Breast epithelium (tissue), 4 donors: ENCODE measurements at places on chromosomes 1 and 21. TPM values are rescaled to one million over a fixed set of nuclear protein-coding genes. Genes with fewer than 3 reads are reported as not detected.

Gene PHLDA3
- 92.7 TPM for total RNA-seq

Gene ALG14
- 1.6 TPM for total RNA-seq

Gene FYB2
- total RNA-seq: not detected

Gene TRPM2
- total RNA-seq: 7.9 TPM

Gene NKAIN1
- not detected for total RNA-seq

Gene CCDC185
- total RNA-seq: not detected

Gene SPRR2D
- not detected for total RNA-seq

Gene CHIA
- not detected for total RNA-seq

Gene GPR3
- total RNA-seq: not detected

Gene TACSTD2
- total RNA-seq: 230 TPM

Gene E2F2
- total RNA-seq: 0.33 TPM

Gene CYP4B1
- 882 TPM for total RNA-seq

Gene UMODL1
- not detected for total RNA-seq

Gene TRIM67
- total RNA-seq: not detected

Gene FMO3
- 19.3 TPM for total RNA-seq

Gene GJA5
- 3.7 TPM for total RNA-seq

Gene ETNK2
- total RNA-seq: 13.8 TPM

Gene ARMH1
- total RNA-seq: 2.9 TPM

Gene RAB42
- total RNA-seq: 18.6 TPM

Gene C1orf115
- total RNA-seq: 44.6 TPM

Gene PRCC
- 35.9 TPM for total RNA-seq

Gene HMGCS2
- total RNA-seq: 0.16 TPM

Gene RNF186
- total RNA-seq: 4.3 TPM

Gene GPR25
- total RNA-seq: 0.29 TPM

Gene FTCD
- total RNA-seq: 0.59 TPM

Gene UBE2U
- total RNA-seq: not detected

Gene AADACL4
- not detected for total RNA-seq

Gene FMN2
- 3.3 TPM for total RNA-seq

Gene WNT9A
- 1.3 TPM for total RNA-seq

Gene KIF26B
- 0.32 TPM for total RNA-seq

Gene SPRR2E
- total RNA-seq: not detected

Gene SPATC1L
- total RNA-seq: 1.6 TPM

Gene NOS1AP
- total RNA-seq: 11.8 TPM

Gene SNX7
- 24.0 TPM for total RNA-seq

Gene IRF6
- total RNA-seq: 81.8 TPM

Gene KIF21B
- total RNA-seq: 2.6 TPM

Gene WNT3A
- not detected for total RNA-seq

Gene FLVCR1
- 4.0 TPM for total RNA-seq

Gene RSPO1
- 13.0 TPM for total RNA-seq

Gene RGS8
- not detected for total RNA-seq

Gene NRDC
- total RNA-seq: 97.5 TPM

Gene SGIP1
- total RNA-seq: 3.1 TPM

Gene TSPAN2
- total RNA-seq: 3.7 TPM

Gene OR2L3
- not detected for total RNA-seq

Gene PRSS38
- not detected for total RNA-seq

Gene CFAP107
- not detected for total RNA-seq

Gene CDA
- total RNA-seq: 1.3 TPM

Gene ACTN2
- 0.48 TPM for total RNA-seq

Gene GBP5
- 3.1 TPM for total RNA-seq

Gene TRAF3IP3
- 3.6 TPM for total RNA-seq

Gene C1orf210
- 31.3 TPM for total RNA-seq

Gene IL12RB2
- total RNA-seq: 5.1 TPM

Gene SYTL1
- 22.3 TPM for total RNA-seq

Gene C1orf74
- 0.64 TPM for total RNA-seq

Gene ADGRB2
- 1.3 TPM for total RNA-seq

Gene LCE6A
- total RNA-seq: not detected

Gene CYP4A22
- 0.44 TPM for total RNA-seq
